ENCODE measurements at places on chromosomes 2 and 18.

GRCh38 chr2:236749346-236749745 is 179.7 kb downstream of the ACKR3 start:
- no peak for DNase-seq

- no peak for DNase-seq
Observed at GRCh38 chr18:25038261-25038660, 313.7 kb downstream of the ZNF521 start.

- no peak for DNase-seq
Observed at GRCh38 chr2:236452238-236452637, 117.4 kb upstream of the ACKR3 start.

GRCh38 chr2:222900354-222900753 is 39.5 kb downstream of the ACSL3 start:
- no peak for DNase-seq

DNA sequence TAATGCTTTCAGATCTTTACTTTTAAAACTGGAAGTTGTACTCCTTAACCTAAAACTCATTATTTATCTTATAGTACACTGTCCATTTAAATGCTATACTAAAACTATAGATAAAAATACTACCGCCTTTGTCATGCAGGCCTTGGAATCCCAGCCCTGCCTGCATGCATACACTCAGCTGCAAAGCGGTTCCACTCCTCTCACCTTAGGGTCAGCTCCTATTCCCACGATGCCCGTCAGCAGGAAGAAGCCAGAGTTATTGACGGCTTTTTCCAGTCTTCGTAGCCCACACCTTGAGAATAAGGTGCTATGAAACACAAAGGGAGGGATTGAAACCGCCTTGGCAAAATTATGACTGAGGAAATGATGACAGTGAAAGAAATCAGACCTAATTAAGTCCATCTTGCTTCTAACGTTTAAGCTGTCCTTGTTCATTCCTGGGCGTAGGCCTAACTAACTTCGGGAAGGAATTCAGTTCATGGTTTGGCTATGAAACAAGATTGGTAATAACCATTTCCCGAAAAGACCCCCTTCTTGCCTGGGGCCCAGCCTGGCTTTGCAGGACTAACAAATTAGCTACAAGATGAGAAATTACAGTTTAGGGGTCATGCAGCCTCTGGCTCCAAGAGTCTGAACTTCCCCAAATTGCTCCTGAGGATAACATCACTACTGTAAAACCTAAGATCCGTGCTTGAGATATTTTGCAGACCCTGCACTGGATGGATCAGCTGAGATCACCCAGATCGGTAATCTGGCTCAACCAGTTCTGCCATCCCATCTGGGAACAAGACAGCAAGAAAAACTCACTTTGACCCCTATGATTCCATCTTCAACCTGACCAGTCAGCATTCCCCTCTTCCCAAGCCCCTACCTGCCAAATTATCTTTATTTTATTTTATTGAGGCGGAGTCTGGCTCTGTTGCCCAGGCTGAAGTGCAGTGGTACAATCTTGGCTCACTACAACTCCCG is 17.1 kb downstream of the EPB41L5 start:
- no peak for DNase-seq
